ENCODE measurements at places on chromosomes 12 and 14.

DNA sequence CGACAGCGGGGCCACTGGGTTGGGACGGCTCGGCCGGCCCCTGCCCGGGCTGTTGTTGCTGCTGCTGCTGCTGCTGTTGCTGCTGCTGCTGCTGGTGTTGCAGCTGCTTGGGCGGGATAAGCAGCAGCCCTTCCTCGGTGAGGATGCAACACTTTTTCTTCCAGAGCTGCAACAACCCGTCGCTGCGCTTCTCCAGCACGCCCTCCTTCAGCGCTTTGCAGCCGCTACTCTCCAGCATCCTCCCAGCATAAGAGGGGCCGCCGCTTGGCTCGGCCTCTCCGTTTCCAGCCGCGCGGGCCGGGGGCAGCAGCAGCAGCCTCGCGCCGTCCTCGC, 529 bp downstream of the PHLDA1 start:
- no peak for DNase-seq

DNA sequence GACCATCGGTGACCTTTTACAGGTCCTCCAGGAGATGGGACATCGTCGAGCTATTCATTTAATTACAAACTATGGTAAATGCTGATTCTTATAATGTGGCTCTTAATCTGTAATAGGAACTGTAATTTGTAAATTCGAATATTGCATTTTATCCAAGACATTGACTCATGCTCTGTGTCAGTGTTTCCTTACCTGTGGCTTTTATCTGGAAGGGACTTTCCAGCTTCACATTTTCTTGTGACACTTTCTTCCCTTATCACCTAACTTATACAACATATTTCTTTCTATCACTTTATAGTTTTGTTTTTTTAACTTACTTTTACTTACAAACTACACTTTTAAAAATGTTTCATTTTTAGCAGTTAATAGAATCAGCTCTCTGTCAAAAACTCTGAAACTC, 14.8 kb downstream of the IRAK3 start:
- DNase-seq = no peak

DNA sequence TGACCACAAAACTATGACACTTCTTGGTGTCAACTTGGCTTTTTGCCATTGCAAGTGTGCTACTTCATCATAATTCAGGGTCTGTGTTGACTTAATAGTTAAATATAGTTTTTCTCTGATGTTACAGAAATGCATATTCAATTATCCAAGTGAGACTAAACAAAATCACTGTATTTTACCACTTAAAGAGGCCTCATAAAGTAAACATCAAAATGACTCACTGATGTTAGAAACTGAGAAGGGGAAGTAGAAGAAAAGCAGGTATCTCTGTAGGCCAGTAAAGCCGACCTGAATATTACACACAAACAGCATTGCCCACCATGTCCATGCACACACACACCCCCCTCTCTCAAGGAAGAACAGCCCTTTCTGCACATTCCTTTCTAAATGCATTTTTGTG, 55.4 kb downstream of the RPAP3 start:
- no peak for DNase-seq

DNA sequence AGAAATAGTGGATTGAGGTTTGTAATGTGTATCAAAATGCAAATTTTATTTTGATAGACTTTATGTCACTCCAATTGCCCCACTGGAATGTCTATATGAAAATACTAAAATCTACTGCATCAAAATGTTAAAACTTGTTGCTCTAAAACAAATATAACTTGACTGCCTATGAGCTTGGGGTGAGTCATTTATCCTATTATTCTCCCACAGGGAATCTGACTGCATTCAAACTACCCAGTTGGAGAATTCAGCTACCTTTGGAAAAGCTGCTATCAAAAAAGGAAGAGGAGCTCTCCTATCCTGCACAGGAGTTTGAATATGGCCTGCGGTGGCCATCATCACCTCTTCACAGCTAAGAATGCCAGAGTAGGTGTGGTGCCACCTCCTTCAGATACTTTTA, 173.1 kb downstream of the KLHL28 start:
- DNase-seq = no peak

- DNase-seq = no peak
Measured at GRCh38 chr12:75505706-75506312, 5.6 kb downstream of the KRR1 start.

- no peak for DNase-seq
Measured at GRCh38 chr12:64825143-64826021, 935 bp downstream of the TBC1D30 start.

- DNase-seq = no peak
Measured at GRCh38 chr14:31419179-31419966, 977 bp downstream of the HEATR5A start.

GRCh38 chr14:23361320-23361719, 3.7 kb downstream of the EFS start:
- DNase-seq = no peak

DNA sequence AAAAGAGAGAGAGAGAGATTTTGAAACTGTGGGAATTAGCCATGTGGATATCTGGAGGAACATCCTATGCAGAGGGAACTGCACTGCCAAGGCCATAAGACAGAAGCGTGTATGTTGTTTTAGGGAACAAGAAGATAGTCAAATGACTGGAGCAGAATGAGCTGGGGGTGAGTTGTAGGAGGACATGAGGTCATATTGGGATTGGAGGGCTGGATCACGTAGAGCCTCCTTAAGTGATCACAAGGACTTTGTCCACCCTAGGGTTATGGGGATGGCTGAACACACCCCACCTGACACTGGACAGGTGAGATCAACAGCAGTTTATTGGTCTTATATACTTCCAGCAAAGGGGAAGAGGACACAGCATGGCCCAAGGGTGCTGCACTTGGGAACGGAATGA, 8.2 kb upstream of the CGRRF1 start:
- DNase-seq = no peak

DNA sequence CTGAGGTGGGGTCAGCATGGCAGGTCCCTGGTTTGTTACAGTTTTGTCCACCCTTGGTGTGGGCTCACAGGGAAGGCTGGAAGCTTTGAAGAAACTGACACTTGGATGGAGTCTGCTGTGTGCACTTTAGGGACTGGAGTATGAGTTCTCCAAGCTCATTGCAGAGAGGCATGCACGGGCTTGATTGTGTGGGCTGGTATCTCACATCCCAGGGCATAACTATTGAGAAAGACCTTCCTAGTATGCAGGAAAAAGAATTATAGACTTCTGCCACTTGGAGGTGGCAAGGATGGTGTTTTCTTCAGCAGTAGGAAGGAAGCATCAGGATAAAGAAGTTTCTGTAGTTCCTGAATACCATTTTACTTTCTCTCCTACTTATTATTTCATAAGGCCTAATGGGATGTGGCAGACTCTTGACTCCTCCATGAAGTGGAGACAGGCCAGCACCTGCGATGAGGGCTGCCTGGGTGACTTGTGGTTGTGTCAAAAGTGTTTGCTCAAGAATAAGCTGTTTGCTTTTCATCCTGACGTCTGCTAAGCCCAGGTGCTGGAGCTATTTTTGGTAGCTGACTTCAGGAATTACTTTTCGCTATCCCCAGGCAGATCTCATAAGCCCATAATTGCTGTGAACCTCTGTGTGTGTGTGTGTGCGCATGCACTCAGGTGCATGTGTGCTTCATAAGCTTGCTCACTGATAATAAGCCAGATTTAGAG, 125.8 kb downstream of the KTN1 start:
- no peak for DNase-seq

- no peak for DNase-seq
Measured at GRCh38 chr12:18363321-18363720, 102.0 kb downstream of the PIK3C2G start.

GRCh38 chr14:36317650-36318049, 2.8 kb downstream of the MBIP start:
- no peak for DNase-seq
